ENCODE measurements at places on chromosomes 12 and 14. TPM values are rescaled to one million over a fixed set of nuclear protein-coding genes. Genes with fewer than 3 reads are reported as not detected.

The C12orf60 gene
- total RNA-seq: 1.9 TPM

The PIK3C2G gene
- total RNA-seq: 0.34 TPM

The IQSEC3 gene
- not detected for total RNA-seq

The CCDC175 gene
- not detected for total RNA-seq

The CAND1 gene
- 126 TPM for total RNA-seq

The CD69 gene
- not detected for total RNA-seq

The KERA gene
- total RNA-seq: not detected

The POTEG gene
- not detected for total RNA-seq

The IGFBP6 gene
- 49.3 TPM for total RNA-seq

The KLHDC1 gene
- total RNA-seq: 0.49 TPM

The CYP27B1 gene
- total RNA-seq: 52.1 TPM

The CFAP251 gene
- total RNA-seq: 44.5 TPM

The FAR2 gene
- total RNA-seq: 12.9 TPM

The KLRD1 gene
- not detected for total RNA-seq

The TSHR gene
- total RNA-seq: not detected

The HOXC10 gene
- total RNA-seq: 19.6 TPM

The NEUROD4 gene
- not detected for total RNA-seq

The SYNDIG1L gene
- not detected for total RNA-seq

The KRT80 gene
- total RNA-seq: 5.3 TPM

The LMNTD1 gene
- not detected for total RNA-seq

The CBLN3 gene
- total RNA-seq: 0.42 TPM

The KRT81 gene
- not detected for total RNA-seq
